Thoracic aorta endothelial cell (primary cell): ENCODE measurements at places on chromosomes 12 and 14. TPM values are rescaled to one million over a fixed set of nuclear protein-coding genes. Genes with fewer than 3 reads are reported as not detected.

The SPIC gene
- total RNA-seq, result not detected in 2 replicates

The MYO1H gene
- not detected in 2 replicates for total RNA-seq

The WNT5B gene
- 0.07 and 0.53 TPM in 2 replicates for total RNA-seq

The WDHD1 gene
- 23.9 and 31.1 TPM in 2 replicates for total RNA-seq

The HOXC10 gene
- total RNA-seq, result not detected in 2 replicates

The KRT6C gene
- total RNA-seq, result not detected in 2 replicates

The CPNE6 gene
- total RNA-seq, result not detected in 2 replicates

The DIO3 gene
- not detected in 2 replicates for total RNA-seq

The PRICKLE1 gene
- 18.0 and 56.3 TPM in 2 replicates for total RNA-seq

The SART3 gene
- 57.1 and 62.4 TPM in 2 replicates for total RNA-seq

The FSCB gene
- not detected in 2 replicates for total RNA-seq

The ARMH4 gene
- total RNA-seq, result 1.4 and 1.9 TPM in 2 replicates

The DDN gene
- total RNA-seq, result 0.13 and 0.29 TPM in 2 replicates

The CD9 gene
- 544 and 1,258 TPM in 2 replicates for total RNA-seq

The ZNF605 gene
- total RNA-seq, result 13.4 and 17.0 TPM in 2 replicates

The CLEC9A gene
- total RNA-seq, result not detected in 2 replicates

The HOXC6 gene
- total RNA-seq, result not detected in 2 replicates

The RILPL1 gene
- 11.6 and 13.6 TPM in 2 replicates for total RNA-seq

The FAM181A gene
- not detected in 2 replicates for total RNA-seq

The IAPP gene
- not detected in 2 replicates for total RNA-seq

The TAMALIN gene
- 34.5 and 45.2 TPM in 2 replicates for total RNA-seq

The NEUROD4 gene
- total RNA-seq, result not detected in 2 replicates

The CARMIL3 gene
- 0.14 TPM in 1 of 2 replicates, not detected in the other for total RNA-seq
